ENCODE measurements at places on chromosomes 13 and 19. TPM values are rescaled to one million over a fixed set of nuclear protein-coding genes. Genes with fewer than 3 reads are reported as not detected.

DNA sequence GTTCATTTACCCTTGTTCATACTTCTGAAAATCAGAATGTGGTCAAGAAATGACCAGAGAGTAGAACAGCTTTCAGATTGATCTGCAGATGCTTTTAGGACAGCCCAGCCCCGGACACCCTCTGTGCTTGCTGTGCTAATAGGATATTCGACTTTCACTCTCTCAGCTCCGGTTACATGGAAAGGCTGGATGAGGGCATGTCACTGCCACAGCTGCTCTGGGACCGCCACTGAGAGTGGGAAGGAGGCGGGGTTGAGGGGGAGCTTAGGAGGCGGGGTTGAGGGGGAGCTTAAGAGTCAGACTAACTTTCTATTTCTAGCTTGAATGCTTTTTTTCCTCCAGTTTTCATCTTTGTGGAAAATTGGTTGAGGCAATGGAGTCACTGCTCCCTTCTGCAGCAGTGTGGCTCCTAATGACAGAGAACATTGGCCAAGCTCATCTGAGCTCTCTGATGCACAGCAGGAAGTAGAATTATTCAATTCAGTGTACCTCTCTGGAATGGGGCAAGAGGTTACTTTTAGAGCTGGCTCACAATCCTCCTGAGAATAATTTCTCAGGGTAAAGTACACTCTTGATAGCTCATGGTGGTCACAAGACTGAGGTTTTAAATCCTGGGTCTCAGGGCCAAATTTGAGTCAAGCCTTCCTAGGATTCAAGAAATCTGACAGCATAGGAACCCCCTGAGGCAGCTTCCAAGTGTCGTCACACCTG, 74.6 kb upstream of the NPAS1 start:
- peak; percentile 84 for DNase-seq

GRCh38 chr13:25948910-25949309, 102.9 kb downstream of the SHISA2 start:
- no peak for DNase-seq

DNA sequence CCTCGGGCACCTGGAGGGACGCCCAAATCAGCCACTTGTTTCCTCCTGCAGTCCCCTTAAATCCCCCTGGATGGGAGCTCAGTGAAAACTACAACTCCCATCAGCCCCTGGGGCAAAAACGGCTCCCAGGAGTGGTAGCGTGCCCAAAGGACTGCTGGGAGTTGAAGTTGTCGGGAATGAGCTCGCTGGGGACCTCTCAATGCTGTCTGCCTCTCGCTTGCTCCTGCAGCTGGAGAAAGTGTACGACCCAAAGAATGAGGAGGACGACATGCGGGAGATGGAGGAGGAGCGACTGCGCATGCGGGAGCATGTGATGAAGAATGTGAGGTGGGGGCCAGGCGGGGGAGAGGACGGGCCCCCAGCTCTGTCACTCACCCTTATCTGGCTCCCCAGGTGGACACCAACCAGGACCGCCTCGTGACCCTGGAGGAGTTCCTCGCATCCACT, 14.7 kb upstream of the DHDH start:
- no peak for DNase-seq

- DNase-seq, result no peak
Observed at GRCh38 chr19:58387338-58388174, 487 bp downstream of the RPS5 start.

DNA sequence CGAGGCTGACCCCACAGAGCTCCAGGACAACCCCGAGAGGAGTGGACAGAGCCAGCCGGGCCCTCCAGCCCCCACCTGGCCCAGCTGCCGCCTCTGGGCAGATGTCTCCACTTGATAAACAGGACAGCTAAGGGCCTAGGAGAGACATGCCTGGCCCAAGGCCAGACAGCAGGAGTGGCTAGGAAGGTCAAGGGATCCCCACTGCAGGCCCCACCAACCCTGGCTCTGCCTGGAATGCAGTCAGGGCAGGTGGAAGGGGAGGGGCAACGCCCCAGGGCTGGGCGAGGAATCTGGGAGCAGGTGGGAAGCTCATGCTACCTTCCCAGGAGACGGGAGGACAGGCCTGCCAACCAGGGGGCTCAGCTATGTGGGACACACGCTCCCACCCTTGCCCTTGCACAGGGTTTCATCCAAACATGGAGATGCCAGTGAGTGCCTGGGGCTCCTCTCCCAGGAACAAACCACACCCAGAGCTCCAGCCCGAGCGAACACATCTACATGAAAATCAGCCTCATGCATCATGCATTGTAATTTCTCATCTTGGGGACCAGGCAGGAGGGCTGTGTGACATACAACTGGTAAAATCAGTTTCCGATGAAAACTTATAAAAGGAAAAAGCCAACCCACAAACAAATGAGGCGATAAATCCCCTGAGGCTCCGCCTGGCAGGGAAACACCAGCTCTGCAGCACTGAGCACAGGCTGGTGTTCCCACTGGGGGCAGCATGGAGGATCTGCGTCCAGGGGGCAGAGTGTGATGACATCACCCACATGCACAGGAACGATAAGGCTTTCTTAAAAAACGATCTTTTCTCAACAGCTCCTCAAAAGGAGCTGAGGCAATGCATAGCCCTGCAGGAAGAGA, 25.0 kb downstream of the SH3GL1 start:
- DNase-seq, result peak; percentile 88

Gene ZNF429
- total RNA-seq, result 9.9 TPM

DNA sequence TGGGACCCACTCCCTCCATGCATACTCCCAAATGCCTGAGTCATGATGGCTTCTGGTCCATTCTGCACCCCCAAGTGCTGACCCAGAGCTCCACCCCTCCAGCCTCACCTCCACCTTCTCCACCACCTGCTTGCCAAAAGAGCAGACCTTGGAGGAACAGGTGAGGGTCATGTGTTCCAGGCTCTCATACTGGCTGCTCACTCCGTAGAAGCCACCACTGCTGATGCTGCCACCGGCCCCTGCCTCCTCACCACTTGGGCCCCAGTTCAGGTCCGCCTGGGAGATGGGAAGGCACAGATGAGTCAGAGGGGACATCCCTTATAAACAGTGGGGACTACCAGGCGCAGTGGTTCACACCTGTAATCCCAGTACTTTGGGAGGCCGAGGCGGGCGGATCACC, 7.9 kb downstream of the CD37 start:
- peak; percentile 72 for DNase-seq

DNA sequence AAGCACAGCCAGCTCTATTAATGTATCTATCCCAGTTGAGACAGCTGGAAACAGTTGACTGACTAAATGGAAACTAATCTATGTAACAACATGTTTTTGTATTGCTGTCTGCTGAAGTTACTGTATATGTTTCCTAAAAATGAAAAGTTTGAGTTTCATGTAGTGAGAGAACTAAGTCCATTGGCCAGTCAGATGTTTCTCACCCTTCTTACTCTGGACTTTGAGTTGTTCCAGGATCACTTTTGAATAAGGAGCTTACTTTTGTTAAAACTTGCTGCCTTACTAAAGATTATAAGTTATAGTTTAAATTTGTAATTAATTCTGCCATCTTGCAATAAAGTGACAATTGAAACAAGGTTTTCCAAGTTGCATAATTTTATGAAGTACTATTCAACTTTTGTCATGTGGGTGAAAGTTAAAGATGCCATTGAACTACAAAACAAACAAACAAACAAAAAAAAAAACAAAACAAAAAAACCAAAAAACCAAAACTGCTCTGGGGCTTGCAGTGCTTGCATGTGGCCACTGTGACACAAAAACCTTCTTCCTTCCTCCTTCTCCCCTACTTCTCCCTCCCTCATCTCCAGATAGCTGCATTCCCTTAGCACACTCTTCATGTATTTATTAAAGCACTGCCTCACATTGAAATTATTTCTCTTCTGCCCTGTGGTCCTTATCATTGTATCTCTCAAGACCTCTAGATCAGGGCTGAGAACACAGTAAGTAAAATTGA, 15.3 kb downstream of the WDFY2 start:
- DNase-seq, result no peak

DNA sequence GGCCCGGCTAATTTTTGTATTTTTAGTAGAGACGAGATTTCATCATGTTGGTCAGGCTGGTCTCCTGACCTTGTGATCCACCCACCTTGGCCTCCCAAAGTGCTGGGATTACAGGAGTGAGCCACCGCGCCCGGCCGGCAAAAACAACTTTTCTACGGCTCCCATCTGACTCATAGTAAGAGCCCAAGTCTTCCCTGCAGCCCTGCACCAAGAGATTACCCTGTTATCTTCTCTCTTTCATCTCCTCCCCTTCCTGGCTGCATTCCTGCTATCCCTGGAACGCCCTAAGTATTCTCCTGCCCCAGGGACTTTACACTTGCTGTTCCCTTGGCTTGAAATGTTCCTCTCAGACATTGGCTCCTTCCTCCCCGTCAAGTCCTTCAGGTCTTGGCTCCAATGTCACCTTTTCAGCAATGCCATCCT, 6.6 kb downstream of the AP2S1 start:
- DNase-seq, result no peak

Gene ZSCAN4
- total RNA-seq, result not detected

DNA sequence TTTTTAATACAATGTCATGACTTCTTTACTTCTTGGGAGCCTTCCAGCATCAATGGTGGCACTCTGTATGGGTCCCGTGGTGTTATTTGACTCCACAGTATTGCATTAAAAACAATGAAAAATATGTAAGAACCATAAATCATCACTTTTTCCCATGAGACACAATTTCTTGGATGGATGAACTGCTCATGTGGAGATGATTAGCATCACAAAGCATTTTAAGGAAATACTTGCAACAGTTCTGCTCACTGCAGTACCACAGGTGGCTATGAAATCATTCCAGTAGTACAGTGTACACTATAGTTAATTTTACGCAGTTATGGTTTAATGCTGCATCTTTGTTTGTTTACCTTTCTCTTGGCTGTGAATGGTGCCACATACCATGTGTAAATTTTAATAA, 37.2 kb upstream of the C1QTNF9B start:
- DNase-seq, result no peak

- DNase-seq, result peak; percentile 88
Observed at GRCh38 chr19:49119411-49120324, at the start of gene PPFIA3. PPFIA3 (plus strand) TSS chr19:49119544; CDS start chr19:49127874, 8,330 bp downstream.

DNA sequence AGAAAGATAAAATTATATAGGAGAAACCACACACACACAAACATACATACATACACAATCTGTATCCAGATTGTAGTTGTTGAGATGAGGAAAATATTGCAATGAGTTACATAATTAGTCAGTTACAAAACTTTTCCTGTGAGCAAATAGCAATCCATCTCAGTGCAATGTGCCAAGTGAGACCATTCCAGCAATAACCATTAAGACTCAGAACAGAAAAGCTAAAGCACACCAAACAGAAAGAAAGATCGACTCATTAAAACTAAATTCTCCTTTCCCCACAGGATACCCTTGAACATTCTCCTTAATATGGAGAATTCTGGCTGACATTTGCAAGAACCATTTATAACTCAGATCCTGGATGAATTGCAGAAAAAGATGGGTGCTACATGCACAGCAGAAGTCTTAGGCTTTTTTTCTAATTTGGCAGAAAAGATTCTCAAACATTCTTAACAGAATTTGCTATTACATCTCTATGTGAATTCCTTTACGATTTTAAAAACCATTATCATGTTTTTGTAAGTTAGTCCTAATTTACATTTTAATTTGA, 1341.2 kb upstream of the SPRY2 start:
- DNase-seq, result no peak

Gene SHANK1
- total RNA-seq, result 0.19 TPM

GRCh38 chr13:31951215-31951678, 80.3 kb upstream of the FRY start:
- DNase-seq, result peak; percentile 86

- DNase-seq, result no peak
Observed at GRCh38 chr19:11465600-11465999, 15.2 kb downstream of the ELAVL3 start.

GRCh38 chr13:25800523-25800922, 251.3 kb downstream of the SHISA2 start:
- DNase-seq, result no peak

Gene CGB1
- not detected for total RNA-seq

Gene ONECUT3
- total RNA-seq, result not detected

Gene LGALS14
- not detected for total RNA-seq

Gene FCER2
- total RNA-seq, result 0.71 TPM

Gene CBY2
- not detected for total RNA-seq

- no peak for DNase-seq
Observed at GRCh38 chr19:55585658-55586339, 5.2 kb upstream of the ZNF579 start.

Gene ZSWIM4
- total RNA-seq, result 2.5 TPM

Gene STOML3
- total RNA-seq, result not detected

Gene C19orf67
- not detected for total RNA-seq

Gene SCEL
- not detected for total RNA-seq

GRCh38 chr19:55443824-55444480, 852 bp upstream of the SHISA7 start:
- no peak for DNase-seq

- no peak for DNase-seq
Observed at GRCh38 chr19:37095859-37096258, 17.6 kb downstream of the ZNF420 start.

Gene MRPL4
- 26.2 TPM for total RNA-seq

- no peak for DNase-seq
Observed at GRCh38 chr19:50705422-50706019, 14.1 kb downstream of the SHANK1 start.

GRCh38 chr13:23822252-23822824, 66.9 kb downstream of the MIPEP start:
- no peak for DNase-seq

Gene PRRG2
- total RNA-seq, result 0.46 TPM

- peak; percentile 58 for DNase-seq
Observed at GRCh38 chr19:41701401-41702075, 6.9 kb upstream of the CEACAM5 start.

Gene CYSLTR2
- total RNA-seq, result 0.86 TPM

Gene PLK5
- total RNA-seq, result not detected

DNA sequence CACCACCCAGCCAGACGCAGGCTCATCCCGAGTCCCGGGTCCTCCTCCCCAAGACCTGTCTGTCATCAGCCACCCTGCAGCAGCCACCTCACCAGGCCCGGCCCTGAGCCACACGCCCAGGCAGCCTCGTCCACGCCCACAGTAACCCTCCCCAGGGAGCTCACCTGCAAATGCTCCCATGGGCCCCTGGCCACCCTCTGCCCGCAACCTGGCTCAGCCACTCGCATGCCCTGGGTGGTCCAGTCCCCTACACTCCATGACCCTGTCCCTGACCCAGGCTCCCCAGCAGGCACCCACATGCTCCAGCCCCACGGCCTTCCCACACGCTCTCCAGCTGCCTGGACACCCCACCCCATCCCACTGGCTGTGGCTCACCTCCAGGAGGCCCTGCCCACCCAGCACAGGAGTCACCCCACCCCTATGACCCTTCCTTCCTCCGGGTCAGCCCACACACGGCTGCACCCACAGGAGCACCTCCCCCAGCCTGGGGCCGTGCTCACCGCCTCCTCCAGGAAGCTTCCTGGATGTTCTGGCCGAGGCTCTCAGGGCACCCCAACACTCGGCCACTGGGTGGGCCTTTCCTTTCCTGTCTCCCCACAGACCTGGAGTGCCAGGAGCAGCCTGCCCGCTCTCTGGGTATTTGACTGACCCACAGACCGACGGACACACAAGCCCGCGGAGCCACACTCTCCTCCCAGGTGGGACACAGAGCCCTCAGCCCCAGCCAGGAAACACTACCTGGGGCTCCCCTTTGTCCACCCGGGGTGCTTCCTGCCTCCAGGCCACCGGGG, 3.6 kb downstream of the TMEM259 start:
- no peak for DNase-seq

Gene GMIP
- 8.3 TPM for total RNA-seq

Gene EFNA2
- total RNA-seq, result not detected

- DNase-seq, result peak; percentile 59
Observed at GRCh38 chr13:111558700-111559088, 238.3 kb downstream of the TEX29 start.

- DNase-seq, result no peak
Observed at GRCh38 chr13:50912851-50913250, 3.3 kb downstream of the RNASEH2B start.

Data from posterior vena cava (tissue), 2 donors.